SK-N-SH (cell line): ENCODE measurements at places on chromosomes 11 and 22. TPM values are rescaled to one million over a fixed set of nuclear protein-coding genes. Genes with fewer than 3 reads are reported as not detected.

The RAPSN gene
- polyA plus RNA-seq = 0.07 and 0.23 TPM in 2 replicates

The MPZL2 gene
- 6.2 and 8.6 TPM in 2 replicates for polyA plus RNA-seq

- DNase-seq = peak; percentile 49
Observed at GRCh38 chr11:103682318-103683184, 353.9 kb upstream of the DDI1 start.

DNA sequence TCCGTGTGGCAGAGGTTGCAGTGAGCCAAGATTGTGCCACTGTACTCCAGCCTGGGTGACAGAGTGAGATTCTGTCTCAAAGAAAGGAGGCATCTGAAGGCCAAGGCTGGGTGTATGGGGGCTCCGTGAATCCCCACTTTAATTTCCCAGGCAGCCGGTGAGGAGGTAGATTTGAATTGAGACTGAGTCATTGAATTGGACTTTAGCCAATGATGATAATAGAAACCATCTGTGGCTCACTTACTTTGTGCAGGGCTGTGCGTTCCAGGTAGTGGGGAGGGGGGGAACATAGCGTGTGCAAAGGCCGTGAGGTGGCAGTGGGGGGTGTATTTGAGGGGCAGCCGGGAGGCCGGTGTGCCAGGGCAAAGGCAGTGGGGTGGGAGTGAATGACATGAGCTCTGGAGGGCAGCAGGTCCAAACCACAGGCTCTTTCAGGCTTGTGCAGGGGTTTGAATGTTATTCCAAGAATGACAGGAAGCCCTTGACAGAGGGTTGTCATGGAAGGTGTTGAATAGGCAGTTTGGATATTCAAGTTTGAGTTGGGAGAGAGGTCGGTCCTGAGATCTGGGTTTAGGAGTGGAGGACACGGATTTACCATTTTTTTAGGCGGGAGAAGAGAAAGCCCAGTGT lies 6.1 kb downstream of the ARHGAP8 start:
- peak; percentile 82 for DNase-seq

DNA sequence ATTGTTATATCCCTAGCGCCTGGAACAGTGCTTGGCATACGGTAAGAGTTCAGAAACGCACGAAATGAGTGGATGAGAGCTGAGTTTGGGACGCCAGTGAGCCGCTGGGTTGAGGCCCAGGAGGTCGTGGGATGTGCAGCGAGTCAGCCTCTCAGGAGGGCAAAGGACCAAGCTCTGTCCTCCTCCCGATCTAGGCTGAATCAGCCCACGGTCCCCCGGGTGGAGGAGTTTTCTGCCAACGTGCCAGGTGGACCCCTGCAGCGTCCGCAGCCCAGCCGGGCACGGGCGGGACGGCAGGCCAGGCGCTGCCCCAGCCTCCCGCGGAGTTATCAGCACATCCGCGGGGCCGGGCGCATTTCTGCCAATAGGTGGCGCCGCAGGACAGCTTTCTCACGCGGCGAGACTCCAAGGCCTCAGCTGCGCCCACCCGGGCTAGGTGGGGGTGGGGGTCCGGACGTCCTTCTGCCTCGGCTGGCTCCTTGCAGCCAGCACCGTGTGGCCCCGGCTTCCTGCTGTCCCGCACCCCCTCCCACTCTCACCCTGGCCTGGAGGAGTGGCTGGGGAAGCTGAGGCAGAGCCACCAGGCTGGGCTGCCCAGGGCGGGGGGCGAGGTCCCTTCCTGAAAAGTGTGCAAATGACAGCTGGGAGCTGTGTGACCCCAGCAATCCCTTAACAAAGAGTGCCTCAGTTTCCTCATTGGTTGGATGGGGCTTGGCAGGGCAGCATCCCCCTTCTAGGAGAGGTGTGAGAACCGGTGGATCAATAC lies 2.2 kb upstream of the RPS19BP1 start:
- peak; percentile 83 for DNase-seq

The PHOX2A gene
- polyA plus RNA-seq = 65.0 and 75.6 TPM in 2 replicates

The OR9Q1 gene
- not detected in 2 replicates for polyA plus RNA-seq

The OR51I1 gene
- polyA plus RNA-seq = 0.08 TPM in 1 of 2 replicates, not detected in the other

DNA sequence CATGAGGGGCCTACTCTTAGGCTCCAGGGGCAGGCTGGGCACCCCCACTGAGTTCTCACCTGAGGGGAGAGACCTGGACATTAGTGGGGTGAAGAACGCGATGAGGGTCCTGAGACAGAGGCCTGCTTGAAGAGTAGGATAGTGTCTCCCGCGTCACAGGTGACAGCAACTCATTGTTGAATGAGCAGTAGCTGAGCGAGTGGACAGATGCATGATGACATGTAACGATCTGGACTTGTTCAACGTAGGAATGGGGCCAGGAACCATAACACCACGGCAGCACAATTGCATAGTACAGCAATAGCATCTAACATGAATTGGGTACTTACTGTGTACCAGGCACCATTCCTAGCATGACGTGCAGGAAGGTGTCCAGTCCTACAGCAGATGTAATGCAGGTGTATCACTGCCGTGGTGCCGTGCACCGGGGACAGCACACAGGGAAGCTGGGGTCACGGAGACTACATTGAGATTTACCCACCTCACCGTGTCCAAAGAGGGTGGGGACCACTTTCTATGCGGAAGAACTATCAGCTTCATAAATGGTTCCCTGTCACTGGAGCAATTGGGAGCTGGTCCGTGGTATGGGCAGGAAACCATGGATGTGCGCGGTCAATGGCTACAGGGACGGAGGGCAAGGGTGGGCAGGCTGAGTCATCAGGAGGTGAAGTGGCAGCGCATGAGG lies 1019.1 kb downstream of the TBC1D22A start:
- DNase-seq = no peak

GRCh38 chr11:46249103-46249937 lies 28.1 kb upstream of the CREB3L1 start:
- no peak for DNase-seq

- DNase-seq = no peak
Observed at GRCh38 chr11:108886660-108887009, 221.8 kb downstream of the DDX10 start.

GRCh38 chr11:62404901-62405300 lies 13.9 kb upstream of the SCGB1A1 start:
- DNase-seq = no peak

The SEC14L2 gene
- 14.0 and 16.1 TPM in 2 replicates for polyA plus RNA-seq

DNA sequence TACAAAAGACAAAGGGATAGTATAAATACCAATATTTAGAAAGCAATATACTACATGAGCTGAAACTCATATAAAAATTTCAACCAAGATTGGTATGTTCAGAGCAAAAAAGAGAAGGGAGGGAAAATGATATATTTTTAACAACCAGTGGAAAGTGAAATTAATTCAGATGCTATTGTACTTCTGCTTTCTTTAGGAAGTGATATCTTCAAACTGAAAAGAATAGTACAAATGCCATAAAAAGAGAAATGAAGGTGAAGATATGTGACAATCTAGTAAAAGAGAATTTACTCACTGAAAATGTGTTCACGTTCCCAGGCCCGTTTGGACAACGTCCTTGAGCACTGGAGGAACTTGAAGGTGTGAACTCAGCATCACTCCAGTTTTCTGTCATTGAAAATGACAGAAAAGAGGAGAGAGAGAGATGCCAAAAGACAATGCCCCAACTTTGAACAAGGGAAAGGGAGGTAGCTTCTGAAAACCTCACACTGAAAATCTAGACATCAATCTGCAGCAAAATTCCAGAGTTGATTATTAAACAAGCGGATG lies 47.5 kb downstream of the SC5D start:
- DNase-seq = no peak

DNA sequence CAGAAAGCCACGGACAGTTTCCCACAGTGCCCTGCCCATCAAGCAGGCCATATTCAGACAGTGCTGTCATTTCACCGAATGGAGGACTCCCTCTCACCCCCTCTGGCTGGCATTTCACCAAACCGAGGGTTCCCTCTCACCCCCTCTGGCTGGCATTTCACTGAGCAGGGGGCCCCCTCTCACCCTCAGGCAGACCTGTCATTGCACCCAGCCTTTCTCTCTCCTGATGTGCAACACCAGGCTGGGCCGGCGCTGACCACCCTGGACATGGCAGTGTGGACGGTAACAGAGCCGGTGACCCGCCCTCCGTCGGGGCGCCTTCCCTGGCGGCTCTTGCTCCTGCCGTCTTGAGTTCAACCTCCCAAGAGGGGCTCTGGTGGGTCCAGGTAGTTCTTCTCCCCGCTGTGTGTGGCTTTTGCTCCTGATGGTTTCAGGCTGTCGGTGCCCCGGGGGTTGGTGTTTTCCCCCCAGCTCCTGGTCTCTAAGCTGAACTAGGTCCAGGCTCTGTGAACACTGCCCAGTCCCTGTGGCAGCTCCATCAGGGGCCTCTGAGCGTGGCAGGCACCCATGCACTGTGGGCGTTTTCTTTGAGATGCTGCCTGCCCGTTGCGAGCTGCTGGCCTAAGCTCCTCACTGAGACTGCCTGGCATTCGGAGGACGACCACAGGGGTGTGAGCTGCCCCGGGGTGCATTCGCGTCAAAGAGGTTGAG lies 46.9 kb downstream of the SMIM38 start:
- DNase-seq = no peak

GRCh38 chr22:44760476-44760875 lies 8.1 kb downstream of the ARHGAP8 start:
- no peak for DNase-seq

- peak; percentile 35 for DNase-seq
Observed at GRCh38 chr11:88337987-88338668, 592 bp upstream of the CTSC start.

DNA sequence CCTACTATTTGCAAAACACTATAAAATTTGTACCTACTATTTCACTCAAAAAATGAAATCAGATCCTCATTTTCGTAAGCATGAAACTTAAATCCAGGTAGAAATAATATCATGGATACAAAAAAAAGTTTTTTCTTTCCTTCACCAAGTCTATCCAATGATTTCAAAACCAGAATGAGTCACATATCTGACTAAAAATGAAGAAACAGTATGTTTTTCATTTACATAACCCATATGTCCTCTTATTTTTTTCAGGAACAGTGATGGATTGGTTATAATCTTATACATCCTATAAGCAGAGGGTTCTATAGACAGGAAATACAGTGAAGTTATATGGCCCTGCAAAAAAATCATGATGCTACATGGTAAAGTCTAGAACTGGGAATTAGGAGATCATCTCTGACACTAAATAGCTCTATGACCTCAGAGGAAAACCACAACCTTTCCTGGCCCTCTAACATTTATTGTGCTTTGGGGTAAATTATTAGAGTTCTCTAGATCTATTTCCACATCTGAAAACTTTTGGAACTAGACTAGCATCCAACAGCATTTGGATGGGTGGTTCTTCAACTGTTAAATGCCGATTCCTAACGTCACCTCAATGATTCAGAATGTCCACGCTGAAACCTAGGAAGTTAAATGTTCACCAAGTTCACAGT lies 10.9 kb downstream of the MTMR2 start:
- DNase-seq = no peak

DNA sequence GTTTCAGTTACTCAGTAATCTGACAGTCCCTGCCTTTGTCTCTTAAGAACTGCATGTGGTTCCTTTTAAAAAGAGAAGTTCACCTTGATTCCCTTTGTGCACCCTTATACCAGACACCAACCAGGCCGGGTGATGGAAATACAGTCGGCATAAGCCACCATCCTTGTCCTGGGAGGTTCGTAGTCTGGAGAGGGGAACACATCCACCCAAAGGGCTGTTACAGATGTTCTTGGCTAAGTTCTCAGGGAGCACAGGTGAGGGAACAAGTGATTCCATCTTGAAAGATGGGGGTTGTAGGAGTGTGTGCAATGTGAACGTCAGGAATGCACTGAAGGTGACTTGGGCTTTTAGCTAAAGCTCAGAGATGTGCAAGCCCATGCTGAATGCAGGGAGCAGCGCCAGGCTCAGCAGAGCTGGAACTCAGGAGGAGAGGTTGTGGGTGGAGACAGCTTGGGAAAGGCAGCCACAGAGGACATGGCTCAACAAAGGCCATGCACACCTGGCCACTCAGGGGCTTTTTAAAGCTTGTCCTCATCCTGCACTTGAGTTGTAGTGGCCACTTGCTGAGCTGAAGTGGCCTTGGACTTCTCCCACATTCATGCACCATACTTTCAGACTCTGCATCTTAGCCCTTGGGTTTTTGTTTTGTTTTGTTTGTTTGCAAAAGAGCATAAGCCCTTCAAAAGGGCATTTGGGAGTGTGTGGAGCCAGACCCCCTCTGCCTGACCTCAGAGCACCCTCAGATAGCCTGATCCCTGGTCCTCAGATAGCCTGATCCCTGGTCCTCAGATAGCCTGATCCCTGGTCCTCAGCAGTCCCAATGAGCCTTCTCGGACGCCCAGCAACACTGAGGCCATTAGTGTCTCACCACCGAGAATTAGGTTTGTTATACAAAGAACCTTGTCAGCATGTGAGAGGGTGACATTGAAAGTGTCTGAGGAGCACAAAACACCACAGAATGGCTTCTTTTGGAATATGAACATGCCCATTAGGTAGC lies 12.7 kb upstream of the TMA7B start:
- DNase-seq = no peak

DNA sequence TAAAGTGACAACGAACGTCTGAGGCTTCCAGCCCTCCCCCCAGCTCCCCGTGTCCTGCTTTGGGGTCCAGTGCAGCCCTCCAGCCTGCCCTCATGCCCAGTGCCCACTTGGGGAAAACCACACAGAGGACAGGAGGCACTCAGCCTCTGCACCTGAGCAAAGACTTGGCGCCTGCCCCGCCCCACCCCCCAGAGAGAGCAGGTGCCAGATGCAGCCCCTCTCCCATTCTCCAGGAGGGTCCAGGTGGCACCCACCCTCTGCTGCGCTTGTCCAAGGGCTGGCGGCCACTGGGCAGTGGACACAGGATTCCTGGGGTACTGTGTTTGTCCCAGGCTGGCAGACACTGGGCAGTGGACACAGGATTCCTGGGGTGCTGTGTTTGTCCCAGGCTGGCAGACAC lies 15.7 kb downstream of the RNH1 start:
- DNase-seq = no peak

The ZNF280B gene
- polyA plus RNA-seq = 0.82 and 1.2 TPM in 2 replicates

- no peak for DNase-seq
Observed at GRCh38 chr11:78791964-78792363, 217.3 kb upstream of the NARS2 start.
